ENCODE measurements at places on chromosomes 6 and 20.
A peak's percentile ranks its signal among the peaks of the same experiment; 100 is the strongest.

DNA sequence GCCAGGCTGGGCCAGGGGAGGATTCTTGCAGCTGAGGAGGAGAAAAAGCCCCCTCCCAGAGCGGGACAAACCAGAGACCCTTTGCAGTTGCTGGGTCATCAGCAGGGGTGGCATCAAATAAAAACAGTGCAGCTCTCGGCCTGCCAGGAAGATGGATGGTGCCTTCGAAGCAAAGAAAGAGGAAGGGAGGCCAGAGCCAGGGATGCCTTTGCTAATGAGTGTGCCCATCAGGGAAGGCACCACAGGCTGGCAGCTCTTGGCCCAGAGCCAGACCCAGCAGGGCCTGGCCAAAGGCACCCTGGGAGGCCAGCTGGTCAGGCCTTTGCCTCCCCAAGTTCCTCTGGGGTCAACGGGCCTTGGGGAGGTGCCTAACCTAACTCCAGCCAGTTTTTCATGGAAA lies 26.3 kb upstream of the ZNF318 start:
- DNase-seq: no peak

GRCh38 chr6:28218312-28219248 lies 6.5 kb upstream of the ZSCAN9 start:
- DNase-seq: peak; percentile 77

- DNase-seq: no peak
Observed at GRCh38 chr6:40039042-40039441, 104.8 kb upstream of the MOCS1 start.

DNA sequence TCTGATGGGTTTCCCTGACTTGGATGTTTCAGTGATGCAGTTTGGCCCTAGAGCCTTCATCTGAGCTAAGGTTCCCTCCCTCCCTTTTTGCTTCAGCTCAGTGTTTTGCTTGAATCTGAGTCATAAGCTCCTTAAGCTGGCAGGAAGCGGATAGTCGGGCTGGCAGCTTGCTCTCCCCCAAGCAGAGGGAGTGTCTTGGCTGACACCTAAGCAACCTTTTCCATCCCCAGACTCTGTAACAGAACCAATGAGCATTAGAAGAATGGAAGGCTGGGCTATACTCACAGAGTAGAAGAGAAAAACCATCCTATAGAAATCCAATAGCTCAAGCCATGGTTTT lies 98.3 kb downstream of the HAO1 start:
- DNase-seq: no peak

GRCh38 chr6:139533573-139534471 lies 159.4 kb upstream of the CITED2 start:
- DNase-seq: peak; percentile 65

DNA sequence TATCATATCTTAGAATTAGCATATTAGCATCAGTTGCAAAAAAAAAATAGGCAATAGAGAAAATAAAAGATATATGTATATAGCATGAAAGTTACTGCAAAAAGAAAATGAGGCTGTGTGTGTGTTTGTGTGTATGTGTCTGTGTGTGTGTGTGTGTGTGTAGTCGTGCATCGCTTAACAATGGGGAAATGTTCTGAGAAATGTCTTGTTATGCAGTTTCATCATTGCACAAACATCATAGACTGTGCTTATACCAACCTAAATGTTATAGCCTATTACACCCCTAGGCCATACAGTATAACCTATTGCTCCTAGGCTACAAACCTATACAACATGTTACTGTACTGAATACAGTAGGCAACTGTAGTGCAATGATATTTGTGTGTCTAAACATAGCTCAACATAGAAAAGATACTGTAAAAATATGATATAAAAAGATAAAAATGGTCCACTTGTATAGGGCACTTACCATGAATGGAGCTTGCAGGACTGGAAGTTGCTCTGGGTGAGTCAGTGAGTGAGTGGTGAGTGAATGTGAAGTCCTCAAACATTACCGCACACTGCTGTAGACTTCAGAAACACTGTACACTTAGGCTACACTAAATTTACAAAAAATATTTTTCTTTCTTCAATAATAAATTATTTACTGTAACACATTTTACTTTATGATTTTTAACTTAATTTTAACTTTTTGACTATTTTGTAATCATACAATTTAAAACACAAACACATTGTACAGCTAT lies 805.1 kb downstream of the KIF16B start:
- no peak for DNase-seq

DNA sequence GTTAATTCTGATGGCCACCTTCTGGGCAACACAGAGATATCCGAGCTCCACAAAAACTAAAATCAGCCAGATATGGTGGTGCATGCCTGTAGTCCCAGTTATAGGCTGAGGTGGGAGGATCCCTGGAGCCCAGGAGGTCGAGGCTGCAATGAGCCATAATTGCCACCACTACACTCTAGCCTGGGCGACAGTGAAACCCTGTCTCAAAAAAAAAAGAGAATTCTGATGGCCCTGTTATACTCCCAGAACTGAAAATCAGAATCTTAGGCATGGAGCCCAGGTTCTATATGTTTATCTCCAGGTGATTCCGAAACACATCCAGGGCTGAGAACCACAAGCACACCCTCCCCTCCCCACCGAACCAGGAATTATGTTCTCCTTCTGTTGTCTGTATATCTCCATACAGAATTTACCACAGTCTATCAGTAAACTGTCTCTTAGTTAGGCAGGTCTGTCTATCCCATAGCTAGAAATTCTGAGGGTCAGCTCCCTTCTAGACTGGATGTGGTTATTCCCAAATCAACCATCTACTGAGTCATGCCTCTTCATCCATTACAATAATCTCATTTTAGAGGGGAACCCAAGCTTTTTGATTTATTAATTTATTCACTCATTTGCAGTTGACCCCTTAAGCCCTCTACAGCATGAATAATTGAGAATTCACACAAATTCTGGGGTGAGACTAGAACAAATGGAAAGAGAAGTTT lies 24.8 kb upstream of the CCND3 start:
- no peak for DNase-seq
